Stimulated activated CD4-positive, alpha-beta T cell treated with anti-CD3 and anti-CD28 coated beads, Interleukin-1b, Interleukin-23, amount 100 ng/mL, for 4 hours (primary cell): ENCODE measurements at places on chromosomes 13 and 19.

GRCh38 chr13:43751624-43752023 is 35.1 kb downstream of the ENOX1 start:
- no peak for DNase-seq

GRCh38 chr19:50567052-50567841 is 988 bp downstream of the LRRC4B start:
- DNase-seq, result no peak

DNA sequence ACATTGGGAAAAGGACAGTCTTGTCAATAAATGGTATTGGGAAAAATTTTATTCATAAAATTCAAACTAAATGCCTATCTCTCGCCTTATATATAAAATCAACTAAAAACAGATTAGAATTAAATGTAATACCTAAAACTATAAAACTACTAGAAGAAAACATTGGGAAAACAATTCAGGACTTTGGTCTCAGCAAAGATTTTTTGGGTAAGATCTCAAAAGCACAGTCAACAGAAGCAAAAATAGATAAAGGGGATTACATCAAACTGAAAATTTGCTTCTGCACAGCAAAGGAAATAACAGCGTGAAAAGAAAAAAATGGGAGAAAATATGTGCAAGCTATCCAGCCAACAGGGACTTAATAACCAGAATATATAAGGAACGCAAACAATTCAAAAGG is 24.3 kb upstream of the ZC3H13 start:
- DNase-seq, result no peak

DNA sequence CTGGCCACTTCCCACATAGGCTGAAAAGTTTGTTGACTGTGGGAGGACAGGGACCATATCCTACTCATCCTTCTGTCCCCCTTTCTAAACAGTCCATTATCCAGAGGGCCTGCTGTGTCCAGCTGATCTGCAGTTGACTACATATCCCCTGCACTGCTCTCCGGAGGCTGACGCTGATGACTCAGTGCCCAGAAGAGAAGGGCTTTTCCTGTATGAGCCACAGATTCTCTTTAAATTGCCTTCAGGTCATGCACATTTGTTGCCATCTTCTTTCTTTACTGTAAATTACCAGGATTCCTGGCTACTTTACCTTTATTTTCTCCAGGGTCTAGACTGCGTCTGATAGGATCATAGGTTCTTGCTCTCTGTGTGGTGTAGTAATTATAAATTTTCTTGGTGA is 125.2 kb downstream of the LACC1 start:
- no peak for DNase-seq

- no peak for DNase-seq
Measured at GRCh38 chr13:51318015-51318414, 21.5 kb upstream of the SERPINE3 start.

DNA sequence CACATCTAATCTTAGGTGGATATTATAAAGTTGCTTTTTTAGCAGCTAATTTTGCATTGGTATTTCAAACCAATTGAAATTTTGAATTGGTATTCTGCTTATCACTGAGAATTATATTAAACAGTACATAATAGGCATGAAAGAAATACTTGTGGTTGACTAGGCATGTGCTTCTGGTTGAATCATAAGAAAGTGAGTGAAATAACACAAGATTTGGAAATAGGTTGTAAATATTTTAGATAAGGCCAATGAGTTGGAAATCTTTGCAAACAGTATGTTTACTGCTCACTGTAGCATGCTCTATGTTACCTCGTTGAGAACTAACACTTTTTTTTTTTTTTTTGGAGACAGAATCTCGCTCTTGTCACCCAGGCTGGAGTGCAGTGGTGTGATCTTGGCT is 66.8 kb upstream of the RFC3 start:
- no peak for DNase-seq

GRCh38 chr13:50393628-50394027 is 378.4 kb downstream of the KCNRG start:
- no peak for DNase-seq

- no peak for DNase-seq
Measured at GRCh38 chr13:102244607-102245227, 157.1 kb downstream of the FGF14 start.

- no peak for DNase-seq
Measured at GRCh38 chr13:44498502-44498901, 77.6 kb downstream of the TSC22D1 start.

DNA sequence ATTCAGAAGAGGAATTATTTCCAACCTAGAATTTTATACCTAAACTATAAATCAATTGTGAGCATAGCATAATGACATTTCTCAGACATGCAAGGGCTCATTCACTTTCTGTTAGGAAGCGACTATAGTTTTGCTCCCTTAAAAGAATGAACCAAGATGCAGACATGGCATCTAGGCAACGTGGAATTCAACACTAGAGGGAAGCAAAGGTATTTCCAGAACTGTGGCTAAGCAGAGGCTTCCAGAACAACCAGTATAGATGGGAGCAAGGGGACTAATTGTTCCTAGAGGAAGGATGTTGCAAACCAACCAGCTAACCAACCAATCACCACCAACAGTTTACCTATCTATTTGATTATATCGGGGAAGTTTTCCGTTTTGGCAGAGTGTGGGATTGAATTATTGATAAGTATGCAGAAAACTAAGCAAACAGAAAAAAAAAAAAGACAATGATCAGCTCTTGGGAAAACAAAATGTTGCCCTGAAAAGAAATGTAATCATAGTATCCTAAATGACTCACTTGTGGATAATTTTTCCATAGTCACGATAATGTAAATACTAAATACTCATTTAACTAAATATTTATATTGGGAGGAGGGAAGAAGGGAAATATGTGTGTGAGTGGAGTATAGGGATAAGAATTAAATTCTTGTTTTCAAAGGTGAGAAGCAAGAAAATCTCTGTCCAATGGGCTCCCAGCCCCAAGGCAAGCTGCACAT is 21.1 kb downstream of the ARL11 start:
- DNase-seq, result no peak

DNA sequence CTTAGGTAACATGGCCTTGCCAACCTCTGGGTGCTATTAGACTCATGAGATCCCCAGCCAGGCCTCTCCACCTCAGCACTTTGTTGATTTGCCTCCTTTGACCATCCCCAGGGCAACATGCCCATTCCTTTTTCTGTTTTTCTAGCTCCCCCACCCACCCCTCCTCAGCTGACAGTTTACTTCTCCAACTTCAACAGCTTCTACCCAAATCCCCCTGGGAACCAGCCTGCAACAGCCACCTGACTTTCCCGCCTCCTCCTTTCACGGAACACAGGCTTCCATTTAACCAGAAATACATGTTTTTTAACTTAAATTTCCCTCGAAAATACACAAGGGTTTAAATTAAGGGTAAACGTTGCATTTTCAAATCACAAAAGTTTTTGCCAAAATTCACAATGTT is 117.3 kb downstream of the DLEU7 start:
- no peak for DNase-seq

DNA sequence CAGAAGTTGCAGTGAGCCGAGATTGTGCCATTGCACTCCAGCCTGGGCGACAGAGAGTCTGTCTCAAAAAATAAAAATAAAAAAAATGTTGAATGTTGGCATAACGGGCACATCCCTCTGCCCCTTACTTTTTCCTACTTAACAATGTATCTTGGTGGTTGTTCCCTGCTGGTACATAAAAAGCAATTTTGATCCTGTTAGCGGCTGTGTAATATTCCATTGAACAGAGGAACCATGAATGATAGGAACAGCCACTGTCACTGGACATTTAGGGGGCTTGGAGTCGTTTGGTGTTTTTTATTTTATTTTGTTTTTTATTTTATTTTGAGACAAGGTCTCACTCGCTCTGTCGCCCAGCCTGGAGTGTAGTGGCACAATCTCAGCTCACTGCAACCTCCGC is 10.4 kb upstream of the NCCRP1 start:
- DNase-seq, result no peak

GRCh38 chr13:104592127-104592526 is 1525.9 kb upstream of the SLC10A2 start:
- DNase-seq, result no peak

DNA sequence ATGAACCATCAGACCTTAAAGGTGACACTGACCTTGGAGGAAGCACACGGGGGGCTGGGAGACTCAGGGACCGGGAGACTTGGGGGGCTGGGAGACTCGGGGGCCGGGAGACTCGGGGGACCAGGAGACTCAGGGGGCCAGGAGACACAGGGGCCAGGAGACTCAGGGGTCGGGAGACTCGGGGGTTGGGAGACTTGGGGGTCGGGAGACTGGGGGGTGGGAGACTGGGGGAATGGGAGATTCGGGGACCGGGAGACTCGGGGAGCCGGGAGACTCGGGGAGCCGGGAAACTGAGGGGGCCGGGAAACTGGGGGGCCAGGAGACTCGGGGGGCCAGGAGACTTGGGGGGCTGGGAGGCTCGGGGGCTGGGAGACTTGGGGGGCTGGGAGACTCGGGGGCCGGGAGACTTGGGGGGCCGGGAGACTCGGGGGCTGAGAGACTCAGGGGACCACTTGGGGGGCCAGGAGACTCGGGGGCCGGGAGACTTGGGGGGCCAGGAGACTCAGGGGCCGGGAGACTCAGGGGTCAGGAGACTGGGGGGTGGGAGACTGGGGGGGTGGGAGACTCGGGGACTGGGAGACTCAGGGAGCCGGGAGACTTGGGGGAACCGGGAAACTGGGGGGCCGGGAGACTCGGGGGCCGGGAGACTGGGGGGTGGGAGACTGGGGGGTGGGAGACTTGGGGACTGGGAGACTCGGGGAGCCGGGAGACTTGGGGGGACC is 62.9 kb downstream of the RASA3 start:
- DNase-seq, result no peak

- no peak for DNase-seq
Measured at GRCh38 chr19:54458648-54459281, 4.8 kb downstream of the LENG9 start.

- no peak for DNase-seq
Measured at GRCh38 chr19:38135150-38135998, 88.6 kb downstream of the DPF1 start.

DNA sequence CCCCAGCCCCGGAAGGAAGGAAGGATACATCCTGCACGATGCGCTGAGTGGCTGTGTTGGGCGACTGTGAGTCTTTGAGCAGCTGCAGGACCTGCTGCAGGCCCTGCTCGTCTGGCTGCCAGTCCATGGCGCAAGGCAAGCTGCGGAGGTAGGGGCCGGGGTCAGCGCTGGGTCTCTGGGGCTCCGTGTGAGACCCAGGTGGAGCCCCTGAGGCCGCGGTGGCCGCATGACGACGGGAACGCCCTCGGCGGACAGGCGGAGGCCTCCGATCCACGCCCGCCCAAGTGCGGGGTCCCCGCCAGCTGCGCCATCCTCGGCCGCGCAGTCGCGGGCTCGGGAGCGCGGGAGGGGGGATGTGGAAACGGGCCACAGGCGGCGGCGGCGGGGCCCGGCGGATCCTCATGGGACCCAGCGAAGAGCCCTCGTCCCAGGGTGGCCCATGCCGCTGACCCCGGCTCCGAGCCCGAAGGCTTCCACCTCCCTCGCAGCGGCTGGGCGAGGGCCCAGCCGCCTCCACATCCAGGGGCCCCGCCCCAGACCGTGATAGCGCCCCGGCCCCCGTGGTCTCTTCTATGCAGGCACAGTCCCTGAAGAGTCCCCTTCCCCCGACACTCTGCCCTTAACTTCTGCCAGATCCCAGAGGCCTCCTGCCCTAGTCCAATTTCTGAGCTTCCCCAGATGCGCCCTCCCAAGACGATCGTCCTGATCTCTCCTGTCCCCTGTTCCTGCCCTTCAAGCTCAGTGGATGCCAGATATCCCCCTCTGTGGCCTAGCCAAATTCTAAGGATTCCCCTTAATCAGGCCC is 2.7 kb downstream of the TNPO2 start:
- DNase-seq, result no peak

- DNase-seq, result no peak
Measured at GRCh38 chr19:46983097-46983496, 36.5 kb upstream of the NPAS1 start.

- DNase-seq, result no peak
Measured at GRCh38 chr19:16076958-16077611, 790 bp downstream of the TPM4 start.

DNA sequence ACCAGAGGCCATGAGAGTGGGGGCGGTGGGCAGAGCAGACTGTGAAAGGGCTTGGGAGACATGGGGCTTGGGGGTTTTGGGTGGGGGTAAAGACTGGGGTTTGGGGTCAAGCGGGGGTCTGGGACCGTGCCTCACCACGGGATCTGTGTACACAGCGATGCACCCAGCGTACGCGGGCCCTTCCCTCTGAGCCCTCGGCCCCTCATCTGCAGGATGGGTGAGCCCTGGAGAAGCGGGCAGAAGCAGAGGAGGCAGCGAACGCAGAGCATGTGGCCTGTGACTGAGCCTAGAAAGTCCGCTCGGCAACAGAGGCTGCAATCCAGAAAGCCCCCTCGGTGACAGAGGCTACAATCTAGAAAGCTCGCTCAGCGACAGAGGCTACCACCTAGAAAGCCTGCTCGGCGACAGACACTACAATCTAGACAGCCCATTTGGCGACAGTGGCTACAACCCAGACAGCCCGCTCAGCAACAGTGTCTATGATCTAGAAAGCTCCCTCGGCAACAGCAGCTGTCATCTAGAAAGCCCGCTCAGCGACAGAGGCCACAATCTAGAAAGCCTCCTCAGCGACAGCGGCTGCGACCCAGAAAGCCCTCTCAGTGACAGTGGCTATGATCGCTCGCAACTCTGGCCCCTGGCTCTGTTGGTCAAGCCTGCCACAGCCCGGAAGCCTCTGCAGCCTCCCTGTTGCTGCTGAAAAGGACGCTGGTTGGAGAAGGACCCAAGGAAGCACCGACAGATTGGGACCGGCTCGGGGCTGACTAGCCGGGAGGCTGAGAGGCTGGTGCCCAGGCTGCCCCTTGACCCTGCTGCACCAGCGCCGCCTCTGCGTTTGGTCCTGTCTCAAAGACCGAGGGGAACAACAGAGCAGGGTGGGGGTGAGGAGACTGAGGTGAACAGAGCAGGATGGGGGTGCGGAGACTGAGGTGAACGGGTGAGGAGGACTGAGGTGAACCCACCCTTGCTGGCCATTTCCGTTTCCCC is 68.6 kb downstream of the SPACA7 start:
- DNase-seq, result no peak

GRCh38 chr19:3712663-3713611 is 4.8 kb downstream of the TJP3 start:
- no peak for DNase-seq

DNA sequence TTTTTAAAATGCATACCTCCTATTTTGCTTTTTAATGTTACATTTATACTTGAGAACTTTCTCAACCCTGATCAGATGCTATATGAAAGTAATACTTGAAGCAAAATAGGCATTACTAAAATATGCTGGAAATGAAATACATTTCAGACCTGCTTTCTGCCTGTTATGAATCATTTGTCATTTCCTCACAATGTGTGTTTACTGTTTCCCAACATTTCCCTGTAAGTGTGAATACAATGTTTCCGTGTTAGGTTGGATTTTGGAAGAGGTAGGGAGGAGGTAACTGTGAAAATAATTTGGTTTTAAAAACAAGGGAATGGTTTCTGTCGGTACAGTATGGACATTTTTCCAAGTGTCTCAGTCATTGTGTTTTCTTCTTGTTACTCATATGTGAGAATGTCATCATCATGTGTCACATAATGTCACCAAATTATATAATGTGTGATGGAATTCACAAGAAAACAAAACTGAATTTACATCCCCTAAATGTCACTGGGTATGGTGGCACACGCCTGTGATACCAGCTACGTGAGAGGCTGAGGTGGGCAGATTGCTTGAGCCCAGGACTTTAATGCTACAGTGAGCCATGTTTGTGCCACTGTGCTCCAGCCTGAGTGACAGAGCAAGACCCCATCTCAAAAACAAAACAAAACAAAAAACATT is 43.0 kb downstream of the ZAR1L start:
- DNase-seq, result no peak

- no peak for DNase-seq
Measured at GRCh38 chr19:37346091-37346490, 24.8 kb upstream of the ZNF527 start.
